ENCODE measurements at places on chromosomes 13 and 19. TPM values are rescaled to one million over a fixed set of nuclear protein-coding genes. Genes with fewer than 3 reads are reported as not detected.

GRIN3B gene
- polyA plus RNA-seq = 0.49 TPM

CD37 gene
- 42.7 TPM for polyA plus RNA-seq

CEACAM3 gene
- polyA plus RNA-seq = 0.22 TPM

CYP2A6 gene
- polyA plus RNA-seq = not detected

Data from left renal pelvis (tissue), 4 donors.